Hippocampal formation (tissue), 2 donors: ENCODE measurements at places on chromosomes 3 and 15.

DNA sequence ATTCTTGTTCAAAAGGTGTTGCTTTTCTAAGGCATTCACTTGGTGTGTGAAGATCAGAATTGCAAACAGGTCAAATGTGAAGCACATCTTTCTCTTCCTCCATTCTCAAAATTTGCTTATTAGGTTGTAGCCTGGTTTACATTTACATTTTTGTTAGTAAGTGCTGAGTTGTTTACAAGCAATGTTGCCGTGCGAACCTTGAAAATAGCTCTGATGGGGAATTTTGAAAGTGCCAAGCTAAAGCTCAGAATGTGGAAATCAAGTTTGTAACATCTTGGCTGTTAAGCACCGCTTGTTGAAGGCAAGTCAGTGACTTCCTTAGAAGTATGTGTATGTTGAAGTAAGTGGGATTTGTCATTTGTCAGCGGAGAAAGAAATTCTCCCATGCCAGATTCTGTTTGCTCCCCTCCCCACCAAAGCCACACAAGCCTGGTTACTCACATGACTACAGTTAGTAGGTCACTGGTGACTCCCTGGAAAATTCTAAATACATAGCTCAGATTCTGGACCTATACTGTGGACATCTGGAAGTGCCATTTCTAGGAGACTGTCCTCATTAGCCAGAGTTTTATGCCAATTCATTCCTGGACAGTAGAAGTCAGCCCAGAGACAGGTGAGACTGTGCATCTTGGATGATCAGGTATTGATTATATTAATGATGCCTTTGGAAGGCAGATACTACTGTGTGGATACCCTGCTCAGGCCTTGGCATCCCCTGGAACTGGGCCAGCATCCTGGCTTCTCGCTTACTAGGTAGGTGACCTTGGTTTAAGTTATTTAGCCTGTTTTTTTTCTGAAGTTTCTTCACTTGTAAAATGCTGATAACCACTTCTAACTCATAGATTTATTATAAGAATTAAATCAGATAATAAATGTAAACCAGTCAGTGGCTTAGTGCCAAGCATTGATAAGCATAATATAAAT is 390.6 kb upstream of the SEMA6D start:
- DNase-seq: no peak

GRCh38 chr15:56992725-56993124 is 74.3 kb downstream of the TCF12 start:
- DNase-seq: no peak

GRCh38 chr3:128617270-128617556 is 33.4 kb downstream of the RPN1 start:
- DNase-seq: no peak

DNA sequence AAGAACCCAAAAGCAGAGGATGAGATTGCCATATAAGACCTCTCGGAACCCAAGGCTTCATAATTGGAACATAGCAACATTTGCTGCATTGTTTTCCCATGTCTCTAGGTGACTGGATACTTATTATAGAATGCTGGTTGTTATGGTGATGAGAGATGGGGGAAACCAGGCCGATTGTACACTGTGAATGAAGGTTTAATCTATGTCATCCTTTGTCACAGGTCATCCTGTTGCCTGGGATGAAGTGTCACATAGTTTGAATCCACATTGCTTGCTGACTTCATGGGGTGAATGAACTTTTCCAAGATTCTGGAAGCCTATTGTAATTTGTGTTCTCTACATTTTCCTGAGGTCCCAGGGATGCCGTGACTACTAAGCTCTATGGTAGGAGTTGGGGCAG is 41.8 kb downstream of the CLEC3B start:
- no peak for DNase-seq

GRCh38 chr3:141482245-141482922 is 4.4 kb upstream of the RASA2 start:
- no peak for DNase-seq

GRCh38 chr3:188046561-188047211 is 107.3 kb upstream of the LPP start:
- DNase-seq: no peak

GRCh38 chr15:57377478-57377847 is 1.2 kb downstream of the CGNL1 start:
- no peak for DNase-seq

DNA sequence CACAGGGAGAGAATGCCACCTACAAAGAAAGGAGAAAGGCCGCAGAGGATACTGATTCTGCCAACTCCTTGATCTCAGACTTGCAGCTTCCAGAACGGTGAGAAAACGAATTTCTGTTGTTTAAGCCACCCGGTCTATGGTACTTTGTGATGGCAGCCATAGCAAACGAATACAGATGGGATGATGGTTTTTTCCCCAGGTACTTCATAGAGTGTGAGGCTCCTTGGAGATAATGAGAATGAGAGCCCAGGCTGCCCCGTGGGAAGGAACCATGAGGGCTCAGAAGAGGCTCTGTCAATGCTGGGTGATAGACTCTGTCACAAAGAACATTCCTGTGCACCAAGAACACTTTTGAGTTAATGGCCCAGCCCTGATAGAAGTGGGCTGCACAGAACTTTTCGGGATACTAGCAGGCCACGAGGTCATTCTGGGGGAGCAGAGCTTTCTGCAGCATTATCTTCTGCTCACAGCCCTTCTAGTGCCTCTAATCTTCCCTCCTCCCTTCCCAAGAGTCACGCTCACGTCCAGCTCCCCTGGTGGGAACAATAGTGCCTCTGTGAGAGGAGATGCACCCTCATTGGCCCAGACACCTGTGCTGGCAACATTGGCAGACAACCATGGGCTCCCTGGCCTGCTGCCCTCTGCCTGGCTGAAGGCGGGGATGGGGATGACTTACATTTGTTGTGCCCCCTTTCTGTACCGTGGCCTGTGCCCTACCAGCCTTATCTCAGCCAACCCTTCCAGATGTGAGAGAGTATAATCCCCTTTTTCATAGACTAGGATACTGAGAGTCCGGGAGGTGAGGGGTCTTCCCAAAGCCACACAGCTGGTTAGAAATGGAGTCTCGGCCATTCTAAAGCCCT is 5.2 kb upstream of the RLBP1 start:
- no peak for DNase-seq

DNA sequence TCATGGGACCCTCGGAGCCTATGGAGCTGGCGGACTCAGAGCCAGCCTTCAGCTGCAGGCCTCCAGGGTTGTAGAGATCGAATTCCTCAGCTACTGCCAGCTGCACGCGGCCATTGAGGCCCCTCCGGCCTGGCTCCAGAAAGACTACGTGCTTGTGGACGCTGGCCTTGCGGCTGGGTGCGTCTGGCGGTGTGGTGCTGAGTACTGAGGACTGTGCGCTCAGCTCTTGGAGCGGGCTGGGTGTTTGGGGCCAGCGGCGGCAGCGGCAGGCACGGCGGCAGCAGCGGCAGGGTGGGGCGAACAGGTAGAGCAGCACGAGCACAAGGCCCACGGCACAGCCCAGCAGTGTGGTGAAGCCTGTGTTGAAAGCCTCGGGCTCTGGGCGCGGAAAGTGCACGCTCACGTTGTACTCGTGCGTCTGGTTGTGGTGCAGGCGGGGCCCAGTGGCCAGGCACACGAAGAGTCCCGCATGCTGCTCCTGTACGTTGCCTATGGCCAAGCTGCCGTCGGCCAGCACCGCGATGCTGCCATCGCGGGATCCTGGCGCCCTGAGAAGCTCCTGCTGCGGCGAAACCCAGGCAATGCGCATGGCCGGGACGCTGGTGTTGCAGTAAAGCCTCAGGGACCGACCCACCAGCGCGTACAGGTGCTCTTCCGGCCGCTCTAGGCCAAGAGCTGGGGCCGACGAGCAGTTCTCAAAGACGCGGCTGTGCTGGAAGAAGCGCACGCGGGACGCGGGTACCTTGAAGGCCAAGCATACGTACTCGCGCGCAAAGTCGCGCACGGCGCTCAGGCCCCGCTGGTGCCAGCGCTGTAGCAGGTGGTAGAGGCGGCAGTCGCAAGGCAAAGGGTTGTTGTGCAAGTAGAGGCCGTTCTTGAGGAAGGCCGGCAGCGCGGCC is 1.3 kb downstream of the AMIGO3 start:
- DNase-seq: no peak

- DNase-seq: no peak
Measured at GRCh38 chr15:74680456-74680855, 15.4 kb downstream of the EDC3 start.

- DNase-seq: no peak
Measured at GRCh38 chr15:78762985-78763795, 48.1 kb downstream of the ADAMTS7 start.

- no peak for DNase-seq
Measured at GRCh38 chr15:57867970-57868798, 161.7 kb downstream of the POLR2M start.

GRCh38 chr15:65309882-65310418 is 5.5 kb downstream of the RNU5B-1 start:
- DNase-seq: no peak

DNA sequence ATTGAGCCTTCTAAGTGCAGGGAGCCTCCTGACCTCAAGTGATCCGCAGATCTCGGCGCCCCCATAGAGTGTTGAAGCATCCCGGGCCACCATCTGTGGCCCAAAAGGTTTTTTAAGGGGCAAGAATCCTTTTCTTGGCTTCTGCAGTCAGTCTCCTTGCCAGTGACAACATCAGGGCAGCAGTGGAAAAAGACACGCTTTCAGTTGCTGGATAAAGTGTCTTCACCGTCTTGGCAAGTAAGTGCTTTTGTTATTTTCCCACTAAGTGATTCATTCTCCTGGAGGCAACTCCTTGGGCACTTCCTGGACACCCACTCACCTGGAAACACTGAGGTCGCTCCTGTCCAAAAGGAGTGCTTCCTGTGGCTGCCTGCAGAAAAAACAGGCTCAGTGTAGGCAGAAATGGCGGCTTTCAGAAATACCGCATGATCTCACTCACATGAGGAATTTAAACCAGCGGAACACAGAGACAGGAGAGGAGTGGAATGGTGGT is 71.7 kb upstream of the ABHD2 start:
- no peak for DNase-seq

DNA sequence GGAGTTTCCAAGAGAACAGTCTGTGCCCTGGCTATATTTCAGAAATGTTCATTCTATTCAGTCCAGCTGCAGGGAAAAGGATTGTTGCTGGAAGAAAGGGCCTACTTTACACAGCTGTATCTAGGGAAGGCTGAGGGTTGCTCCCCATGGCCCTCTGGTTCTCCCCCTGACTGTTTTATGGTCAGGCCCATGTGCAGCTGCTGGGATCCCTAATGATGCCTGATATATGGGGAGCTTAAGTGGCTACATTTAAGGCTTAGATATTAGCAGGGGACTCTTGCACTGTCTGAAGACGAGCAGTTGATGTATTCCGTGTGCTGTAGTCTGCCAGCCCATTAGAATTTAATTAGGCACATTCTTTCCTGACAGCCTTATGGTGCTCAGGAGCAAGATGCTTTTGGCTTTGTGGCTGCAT is 72.0 kb downstream of the FAM43A start:
- DNase-seq: peak; percentile 47

GRCh38 chr15:71336671-71337070 is 221.4 kb downstream of the THSD4 start:
- DNase-seq: no peak

GRCh38 chr15:35728219-35728940 is 182.4 kb upstream of the DPH6 start:
- DNase-seq: no peak

- no peak for DNase-seq
Measured at GRCh38 chr3:71461749-71462483, 121.6 kb downstream of the FOXP1 start.

DNA sequence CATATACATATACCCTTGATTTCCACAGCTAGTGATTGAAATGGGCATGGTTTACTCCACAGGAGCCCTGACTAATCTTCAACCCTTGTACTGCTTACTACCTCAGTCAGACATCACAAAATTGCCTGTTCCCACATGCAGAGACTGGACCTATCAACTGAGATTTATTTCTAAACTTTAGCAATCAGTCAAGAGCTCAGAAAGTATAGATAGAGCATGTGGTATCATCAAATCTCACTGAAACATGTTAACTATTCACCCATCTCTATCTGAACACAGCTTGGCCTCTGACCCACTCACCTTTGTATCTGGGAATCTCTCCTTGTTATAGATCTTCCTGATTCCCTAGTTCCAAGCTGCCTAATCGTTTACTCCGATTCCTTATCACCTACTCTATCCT is 14.6 kb downstream of the ADAM10 start:
- DNase-seq: no peak

DNA sequence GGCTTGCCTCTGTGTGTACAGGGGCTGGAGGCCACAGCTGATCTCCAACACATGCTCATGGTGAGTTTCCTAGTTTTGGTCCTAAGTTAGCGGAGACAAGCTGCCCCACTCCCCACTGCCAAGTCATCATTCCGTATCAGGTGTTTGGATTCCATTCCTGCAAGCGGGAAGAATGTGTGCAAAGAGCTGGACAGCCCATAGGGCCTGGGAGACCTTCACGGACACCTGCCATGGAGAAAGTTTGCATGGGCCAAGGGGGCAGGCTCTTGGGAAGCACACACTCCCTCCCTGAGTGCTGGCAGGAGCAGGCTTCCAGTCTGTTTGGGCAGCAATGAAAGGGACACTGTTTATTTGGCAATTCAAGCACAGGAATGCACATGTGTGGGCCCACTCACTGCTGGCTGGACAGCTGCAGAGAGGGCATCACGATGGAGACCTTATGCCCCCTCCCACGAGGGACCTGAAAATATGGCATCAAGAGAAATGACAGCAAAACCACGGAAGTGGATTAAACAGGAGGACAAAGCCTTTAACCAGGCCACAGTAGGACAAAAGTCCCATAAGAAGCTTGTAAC is 149.7 kb downstream of the KLF13 start:
- DNase-seq: no peak

- no peak for DNase-seq
Measured at GRCh38 chr3:40190056-40190455, 119.5 kb upstream of the EIF1B start.

GRCh38 chr15:64982472-64982871 is 7.2 kb downstream of the SPG21 start:
- no peak for DNase-seq

GRCh38 chr15:42152196-42152920 is 4.1 kb downstream of the PLA2G4F start:
- peak; percentile 25 for DNase-seq

DNA sequence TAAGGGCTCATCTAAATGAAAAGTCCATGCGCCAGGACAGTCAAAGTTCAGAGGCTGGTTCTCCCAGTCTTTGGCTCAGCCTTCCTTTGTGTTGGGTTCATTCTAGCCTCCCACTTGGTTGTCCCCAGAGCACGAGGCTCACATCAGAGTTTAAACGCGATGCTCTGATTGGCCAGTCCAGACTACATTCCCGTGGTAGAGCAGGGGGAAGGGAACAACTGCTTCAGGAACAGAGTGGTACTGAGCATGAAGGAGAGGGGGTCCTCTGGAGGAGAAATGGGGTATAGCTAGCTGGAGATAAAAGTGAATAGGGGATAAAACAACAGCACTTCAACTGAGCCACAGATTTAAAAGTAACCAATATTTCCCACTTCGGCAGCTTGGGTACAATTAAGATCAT is 32.2 kb downstream of the ANAPC13 start:
- DNase-seq: no peak

DNA sequence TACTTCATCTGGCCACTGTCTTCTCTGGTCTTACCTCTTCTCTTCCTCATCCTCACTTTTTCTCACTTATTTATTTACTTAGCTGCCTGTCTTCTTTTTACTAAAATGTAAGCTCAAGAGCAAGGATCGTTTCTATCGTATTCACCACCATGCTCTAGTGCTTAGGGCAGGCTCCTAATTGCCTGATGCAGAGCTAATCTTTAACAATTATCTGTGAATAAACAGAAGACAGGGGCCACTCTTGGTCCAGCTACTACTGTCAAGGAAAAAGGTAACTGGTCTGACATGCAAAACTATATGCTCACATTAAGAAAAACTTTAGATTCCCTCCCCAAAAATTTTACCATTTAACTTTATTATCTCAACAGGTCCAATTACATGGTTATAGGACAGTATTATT is 17.5 kb downstream of the PIK3R4 start:
- no peak for DNase-seq
